ENCODE measurements at places on chromosomes 4 and X.

GRCh38 chrX:65920620-65921019 lies 119.3 kb downstream of the VSIG4 start:
- no peak for DNase-seq

GRCh38 chrX:119755981-119756533 lies 2.3 kb upstream of the SOWAHD start:
- DNase-seq, result no peak

DNA sequence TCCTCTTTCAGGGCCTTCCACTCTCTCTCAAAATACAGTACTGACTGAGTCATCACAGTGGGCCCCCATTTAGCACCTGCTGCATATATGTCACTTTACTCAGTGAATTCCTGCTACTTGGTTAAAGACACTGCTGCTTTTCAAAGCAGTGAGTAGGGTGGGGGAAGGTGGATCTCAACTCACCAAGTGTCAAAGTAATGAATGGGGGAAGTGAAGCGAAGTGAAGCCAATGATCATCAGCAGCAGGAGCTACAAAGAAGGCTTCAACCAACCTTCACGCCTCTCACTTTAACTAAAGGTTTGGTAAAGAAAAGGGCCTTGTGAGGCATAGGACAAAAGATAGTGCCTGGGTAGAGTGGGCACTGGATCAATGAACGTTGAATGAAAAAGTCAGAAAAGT lies 424.1 kb downstream of the SMARCA1 start:
- no peak for DNase-seq

DNA sequence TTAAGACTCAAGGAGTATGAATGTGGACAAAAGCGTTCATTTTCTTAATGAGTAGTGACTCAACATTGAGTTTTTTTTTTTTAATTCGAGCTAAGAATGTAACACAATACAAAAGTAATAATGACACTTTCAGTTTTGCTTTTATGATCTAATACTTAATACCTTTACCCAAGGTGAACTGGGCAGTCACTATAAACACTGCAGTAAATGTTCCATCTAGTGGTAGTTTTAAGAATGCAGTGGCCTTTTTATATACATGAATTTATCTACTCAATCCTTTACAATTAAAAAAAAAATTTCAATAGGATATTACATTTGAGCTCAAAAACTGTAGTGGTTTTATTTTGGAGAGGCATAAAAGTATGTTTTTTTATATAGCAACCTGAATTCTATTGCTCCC lies 33.9 kb downstream of the PDK3 start:
- peak; percentile 28 for DNase-seq

GRCh38 chr4:104365618-104366017 lies 129.1 kb downstream of the CXXC4 start:
- DNase-seq, result no peak

GRCh38 chr4:136495076-136495475 lies 1037.2 kb downstream of the PCDH18 start:
- no peak for DNase-seq

DNA sequence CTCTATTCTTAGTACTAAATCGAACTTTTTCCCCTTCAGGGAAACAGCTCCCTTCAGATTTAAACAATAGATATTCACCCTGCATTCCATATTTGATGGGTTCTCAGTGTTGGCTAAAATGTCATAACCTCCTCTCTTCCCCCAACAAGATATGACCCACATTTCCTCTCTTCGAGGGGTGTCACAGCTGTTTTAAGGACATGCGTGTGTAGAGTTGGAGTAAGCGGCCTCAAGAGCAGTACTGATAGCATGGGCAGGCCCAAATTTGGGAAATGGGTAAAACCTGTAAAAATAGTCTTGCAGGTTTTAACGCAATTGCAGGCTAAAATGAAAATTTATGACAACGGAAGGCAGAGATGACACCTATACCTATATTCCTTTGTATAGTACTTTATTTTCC lies 28.7 kb downstream of the SAT1 start:
- DNase-seq, result no peak
